ENCODE measurements at places on chromosomes 7 and 10. TPM values are rescaled to one million over a fixed set of nuclear protein-coding genes. Genes with fewer than 3 reads are reported as not detected.

DNA sequence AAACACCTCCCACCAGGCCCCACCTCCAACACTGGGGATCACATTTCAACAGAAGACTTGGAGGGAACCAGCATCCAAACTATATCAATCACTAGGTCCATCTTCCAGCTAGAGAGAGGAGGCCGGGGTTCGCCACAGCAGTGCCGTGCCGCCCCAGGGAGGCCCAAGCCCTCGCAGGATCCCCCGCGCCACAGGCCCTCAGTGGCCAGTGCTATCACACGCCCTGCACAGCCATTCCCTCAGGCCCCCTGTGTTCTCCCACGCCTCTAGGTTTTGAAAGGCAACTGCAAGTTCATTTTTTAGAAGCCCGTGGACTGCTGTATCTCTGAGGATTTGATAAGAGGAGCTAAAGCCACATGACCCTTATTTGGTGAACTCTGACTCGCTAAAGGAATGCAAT lies 136.4 kb downstream of the OAT start:
- H3K27me3 ChIP-seq: no peaks in the 10 kb centered on the region
- H3K4me3 ChIP-seq: no peak overlapping the region
- no peaks in the 10 kb centered on the region for H3K4me1 ChIP-seq

GRCh38 chr10:79327090-79327457 lies 20.2 kb upstream of the PPIF start:
- no peak for DNase-seq
- no peak overlapping the region for H3K27ac ChIP-seq
- peaks cover 59% of the 10 kb centered on the region for H3K4me1 ChIP-seq
- no peak overlapping the region for H3K4me3 ChIP-seq
- no peaks in the 10 kb centered on the region for H3K36me3 ChIP-seq

DNA sequence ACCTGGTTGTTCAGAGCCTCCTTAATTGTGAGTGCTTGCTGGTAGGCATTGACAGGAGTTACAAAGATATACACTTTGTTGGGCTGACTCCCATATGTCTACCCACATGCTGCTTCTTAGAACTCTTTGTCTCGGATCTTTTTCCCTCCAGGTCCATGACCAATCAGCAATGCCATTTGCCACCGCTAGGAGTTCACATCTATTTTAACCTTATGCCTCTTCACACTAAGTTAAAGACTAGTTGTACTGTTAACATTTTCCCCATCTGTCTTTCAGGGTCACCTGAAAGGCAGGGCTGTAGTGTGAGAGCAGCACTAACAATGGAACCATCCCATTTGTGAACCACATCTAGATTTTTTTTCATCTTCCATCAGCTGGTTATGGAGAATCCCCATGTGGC lies 226.7 kb upstream of the NPY start:
- no peak for DNase-seq
- peaks cover 30% of the 10 kb centered on the region for H3K4me1 ChIP-seq
- no peak overlapping the region for H3K4me3 ChIP-seq
- H3K27me3 ChIP-seq: no peaks in the 10 kb centered on the region

DNA sequence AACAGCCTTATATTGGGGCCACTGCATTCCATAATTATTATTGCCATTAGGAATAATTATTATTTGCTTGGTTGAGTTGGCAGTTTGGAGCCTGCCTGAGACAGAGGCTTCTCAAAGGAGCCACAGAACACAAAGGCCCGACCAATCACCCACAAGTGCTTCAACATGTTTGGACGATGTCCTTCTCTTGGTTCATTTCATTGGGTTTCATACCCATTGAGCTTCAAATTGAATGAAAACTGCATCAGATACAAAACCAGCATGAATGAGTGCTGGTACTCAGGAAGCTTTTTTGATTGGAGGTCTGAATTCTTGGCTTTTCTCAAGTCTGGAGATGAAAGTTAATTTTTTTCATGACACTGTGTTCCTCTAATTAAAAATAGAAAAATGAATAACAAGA lies 168.3 kb downstream of the CREB5 start:
- H3K4me3 ChIP-seq: no peak overlapping the region
- H3K27me3 ChIP-seq: peaks cover 17% of the 10 kb centered on the region
- H3K27ac ChIP-seq: no peak overlapping the region
- H3K4me1 ChIP-seq: no peaks in the 10 kb centered on the region
- DNase-seq: no peak

- H3K4me1 ChIP-seq: peaks cover under 1% of the 10 kb centered on the region
- no peak for DNase-seq
- no peak overlapping the region for H3K4me3 ChIP-seq
- H3K27ac ChIP-seq: no peak overlapping the region
- no peaks in the 10 kb centered on the region for H3K36me3 ChIP-seq
- H3K27me3 ChIP-seq: no peaks in the 10 kb centered on the region
Observed at GRCh38 chr7:22607180-22607579, 107.2 kb upstream of the STEAP1B start.

The TMEM176A gene
- total RNA-seq: not detected

DNA sequence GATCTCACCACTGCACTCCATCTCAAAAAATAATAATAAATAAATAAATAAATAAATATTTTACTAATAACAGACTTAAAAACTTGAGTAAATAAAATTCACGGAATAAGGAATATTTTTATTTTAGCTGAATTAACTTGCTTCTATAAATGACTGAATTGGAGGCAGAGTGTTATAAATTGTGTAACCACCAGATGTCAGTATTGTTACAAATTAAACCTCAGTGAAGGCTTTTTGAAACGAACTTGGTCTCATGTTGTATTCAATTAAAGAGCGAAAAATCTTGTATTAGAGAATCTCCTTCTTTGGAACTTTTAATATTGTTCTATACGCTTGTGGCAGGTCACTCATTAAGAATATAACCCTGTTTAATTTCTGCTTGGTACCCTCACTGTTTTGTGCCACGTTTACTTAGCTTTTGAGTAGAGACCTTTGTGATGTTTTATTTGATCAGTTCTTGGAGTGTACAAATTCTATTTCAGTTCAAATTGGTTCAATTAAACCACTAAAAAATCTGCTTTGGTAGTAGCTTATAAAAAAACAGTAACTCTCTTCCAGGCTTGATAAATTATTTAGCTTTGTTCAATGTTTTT lies 45.6 kb upstream of the SCIN start:
- no peak overlapping the region for H3K27ac ChIP-seq
- H3K4me3 ChIP-seq: no peak overlapping the region
- H3K27me3 ChIP-seq: no peaks in the 10 kb centered on the region
- no peaks in the 10 kb centered on the region for H3K36me3 ChIP-seq
- DNase-seq: peak; percentile 80
- no peaks in the 10 kb centered on the region for H3K4me1 ChIP-seq

- H3K27ac ChIP-seq: no peak overlapping the region
- H3K36me3 ChIP-seq: no peaks in the 10 kb centered on the region
- no peak overlapping the region for H3K4me3 ChIP-seq
- DNase-seq: peak; percentile 57
- H3K4me1 ChIP-seq: peaks cover 21% of the 10 kb centered on the region
Observed at GRCh38 chr10:51198170-51198569, 123.9 kb downstream of the PRKG1 start.

DNA sequence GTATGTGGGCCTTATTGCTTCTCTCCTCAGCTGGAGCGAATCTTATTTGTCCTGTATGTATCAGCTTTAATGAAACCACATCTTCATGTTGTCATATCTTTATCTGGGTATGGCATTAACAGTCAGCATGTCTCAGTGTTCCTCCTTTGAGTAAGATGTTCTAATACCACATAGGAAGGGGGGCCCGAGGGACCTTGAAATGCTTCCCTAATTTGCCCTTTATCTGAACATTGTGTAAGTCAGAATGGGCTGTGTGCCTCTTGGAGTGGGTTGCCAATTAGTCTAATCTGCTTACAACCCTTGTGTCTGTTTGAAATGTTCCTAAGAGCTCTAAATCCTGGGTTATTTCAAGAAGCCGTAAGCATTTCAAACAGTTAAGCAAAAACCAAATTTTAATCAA lies 623.8 kb downstream of the SUGCT start:
- peaks cover 2% of the 10 kb centered on the region for H3K4me1 ChIP-seq
- no peak overlapping the region for H3K4me3 ChIP-seq
- H3K36me3 ChIP-seq: no peaks in the 10 kb centered on the region
- DNase-seq: no peak

DNA sequence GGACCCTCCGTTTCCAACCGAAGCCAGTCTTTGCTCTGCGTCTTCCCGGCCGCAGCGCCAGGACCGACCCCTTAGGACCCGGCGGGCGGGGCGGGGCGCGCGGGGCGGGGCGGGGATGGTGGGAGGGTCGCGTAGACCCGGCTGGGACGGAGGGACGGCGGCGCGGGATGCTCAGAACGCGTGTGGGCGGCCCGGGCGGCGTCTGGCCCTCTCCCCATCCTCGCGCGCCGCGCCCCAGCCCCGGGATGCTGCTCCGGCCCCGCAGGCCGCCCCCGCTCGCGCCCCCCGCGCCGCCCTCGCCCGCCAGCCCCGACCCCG lies at the start of gene UTF1:
UTF1 (plus strand) TSS at position 174 of the 318 bp plus-strand sequence; CDS start at position 246, 72 bp downstream.
- no peaks in the 10 kb centered on the region for H3K4me1 ChIP-seq
- no peak for DNase-seq
- H3K4me3 ChIP-seq: no peak within 1 kb of the TSS
- no peak within 1 kb of the TSS for H3K27ac ChIP-seq

- no peak overlapping the region for H3K27ac ChIP-seq
- H3K4me1 ChIP-seq: peaks cover 4% of the 10 kb centered on the region
- DNase-seq: no peak
- H3K4me3 ChIP-seq: no peak overlapping the region
- H3K27me3 ChIP-seq: no peaks in the 10 kb centered on the region
- no peaks in the 10 kb centered on the region for H3K36me3 ChIP-seq
Observed at GRCh38 chr7:135481598-135481979, 28.3 kb downstream of the CNOT4 start.

- H3K4me3 ChIP-seq: peak overlapping the region; percentile 67
- no peaks in the 10 kb centered on the region for H3K27me3 ChIP-seq
- H3K36me3 ChIP-seq: no peaks in the 10 kb centered on the region
Observed at GRCh38 chr7:37833107-37833817, 15.1 kb upstream of the NME8 start.

- H3K36me3 ChIP-seq: peaks cover 35% of the 10 kb centered on the region
- no peak overlapping the region for H3K27ac ChIP-seq
- H3K4me3 ChIP-seq: no peak overlapping the region
- no peaks in the 10 kb centered on the region for H3K27me3 ChIP-seq
Observed at GRCh38 chr10:70122742-70123141, 9.9 kb downstream of the AIFM2 start.

- no peaks in the 10 kb centered on the region for H3K36me3 ChIP-seq
- DNase-seq: peak; percentile 16
- no peak overlapping the region for H3K4me3 ChIP-seq
- H3K4me1 ChIP-seq: no peaks in the 10 kb centered on the region
Observed at GRCh38 chr10:129888784-129889616, 75.1 kb downstream of the EBF3 start.

GRCh38 chr10:90337316-90337715 lies 520.5 kb downstream of the HTR7 start:
- no peak for DNase-seq
- H3K36me3 ChIP-seq: no peaks in the 10 kb centered on the region
- H3K27ac ChIP-seq: no peak overlapping the region
- no peak overlapping the region for H3K4me3 ChIP-seq
- no peaks in the 10 kb centered on the region for H3K27me3 ChIP-seq

The TAS2R38 gene
- total RNA-seq: not detected

DNA sequence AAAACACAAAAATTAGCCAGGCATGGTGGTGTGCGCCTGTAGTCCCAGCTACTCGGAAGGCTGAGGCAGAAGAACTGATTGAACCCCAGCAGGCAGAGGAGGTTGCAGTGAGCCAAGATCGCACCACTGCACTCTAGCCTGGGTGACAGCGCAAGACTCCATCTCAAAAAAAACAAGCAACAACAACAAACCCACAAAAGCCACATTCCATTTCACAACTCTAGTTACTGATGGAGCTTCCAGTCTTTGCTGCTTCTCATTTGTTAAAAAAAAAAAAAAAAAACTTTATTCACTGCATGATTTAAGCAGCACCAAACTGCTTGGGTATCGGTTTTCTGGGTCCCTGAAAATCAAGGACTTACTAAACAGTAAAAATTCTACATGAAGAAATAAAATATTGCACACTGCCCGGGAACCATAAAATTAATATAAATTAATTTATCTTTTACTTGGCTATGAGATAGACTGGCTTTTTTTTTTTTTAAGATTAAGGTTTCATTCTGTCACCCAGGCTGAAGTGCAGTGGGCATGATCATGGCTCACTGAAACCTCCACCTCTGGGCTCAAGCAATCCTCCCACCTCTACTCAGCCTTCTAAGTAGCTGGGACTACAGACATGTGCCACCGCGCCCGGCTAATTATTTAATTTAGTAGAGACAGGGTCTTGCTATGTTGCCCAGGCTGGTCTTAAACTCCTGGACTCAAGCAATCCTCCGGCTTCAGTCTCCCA lies 42.0 kb downstream of the SRPK2 start:
- H3K27ac ChIP-seq: no peak overlapping the region
- no peaks in the 10 kb centered on the region for H3K27me3 ChIP-seq
- H3K36me3 ChIP-seq: no peaks in the 10 kb centered on the region
- no peak overlapping the region for H3K4me3 ChIP-seq
- H3K4me1 ChIP-seq: peaks cover 1% of the 10 kb centered on the region
- no peak for DNase-seq

The DDC gene
- total RNA-seq: not detected

GRCh38 chr10:35986756-35987502 lies 344.8 kb upstream of the FZD8 start:
- H3K4me3 ChIP-seq: no peak overlapping the region
- no peaks in the 10 kb centered on the region for H3K4me1 ChIP-seq
- no peaks in the 10 kb centered on the region for H3K27me3 ChIP-seq
- no peak overlapping the region for H3K27ac ChIP-seq

Data from PC-3 (cell line).